EL (cell line): ENCODE measurements at places on chromosomes 5 and 9.
A peak's percentile ranks its signal among the peaks of the same experiment; 100 is the strongest.

- DNase-seq: no peak
Observed at GRCh38 chr9:68844157-68844556, 139.1 kb downstream of the PIP5K1B start.

- DNase-seq: no peak
Observed at GRCh38 chr9:35748242-35748857, 678 bp downstream of the GBA2 start.

- no peak for DNase-seq
Observed at GRCh38 chr5:3214838-3215374, 380.7 kb upstream of the IRX1 start.

GRCh38 chr5:57417971-57418370, 64.6 kb downstream of the ACTBL2 start:
- DNase-seq: no peak

DNA sequence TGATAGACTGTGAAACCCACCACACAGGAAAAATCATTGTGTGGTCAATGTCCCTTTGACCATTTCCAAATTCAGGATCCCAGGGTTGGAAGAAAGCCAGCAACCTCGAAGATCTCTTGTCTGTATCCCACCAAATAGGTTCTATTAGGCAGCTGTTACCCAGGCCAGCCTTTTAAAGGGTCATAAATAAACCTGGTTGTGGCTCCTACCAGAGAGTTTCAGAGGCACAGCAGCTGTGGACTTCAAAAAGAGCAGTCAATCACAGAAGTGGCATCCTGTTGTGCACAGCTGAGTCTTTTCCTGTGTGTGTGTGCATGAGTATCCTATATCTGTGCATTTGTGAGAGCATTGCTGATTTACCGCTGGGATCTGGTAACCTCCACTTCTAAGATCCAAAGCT, 23.7 kb upstream of the OR2S2 start:
- no peak for DNase-seq

DNA sequence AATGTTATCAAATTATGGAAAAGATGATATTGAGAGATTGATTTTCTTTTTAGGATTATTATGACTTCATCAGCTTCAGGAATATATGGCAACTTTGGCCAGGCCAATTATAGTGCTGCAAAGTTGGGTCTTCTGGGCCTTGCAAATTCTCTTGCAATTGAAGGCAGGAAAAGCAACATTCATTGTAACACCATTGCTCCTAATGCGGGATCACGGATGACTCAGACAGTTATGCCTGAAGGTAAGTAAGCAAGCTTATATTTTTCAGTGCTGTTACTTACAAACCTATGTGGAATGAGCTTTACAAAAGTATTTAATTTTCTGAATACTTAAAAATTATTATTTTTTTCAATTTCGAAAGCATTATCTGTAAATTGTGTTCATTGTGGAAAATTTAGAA, 26.5 kb downstream of the HSD17B4 start:
- peak; percentile 10 for DNase-seq

DNA sequence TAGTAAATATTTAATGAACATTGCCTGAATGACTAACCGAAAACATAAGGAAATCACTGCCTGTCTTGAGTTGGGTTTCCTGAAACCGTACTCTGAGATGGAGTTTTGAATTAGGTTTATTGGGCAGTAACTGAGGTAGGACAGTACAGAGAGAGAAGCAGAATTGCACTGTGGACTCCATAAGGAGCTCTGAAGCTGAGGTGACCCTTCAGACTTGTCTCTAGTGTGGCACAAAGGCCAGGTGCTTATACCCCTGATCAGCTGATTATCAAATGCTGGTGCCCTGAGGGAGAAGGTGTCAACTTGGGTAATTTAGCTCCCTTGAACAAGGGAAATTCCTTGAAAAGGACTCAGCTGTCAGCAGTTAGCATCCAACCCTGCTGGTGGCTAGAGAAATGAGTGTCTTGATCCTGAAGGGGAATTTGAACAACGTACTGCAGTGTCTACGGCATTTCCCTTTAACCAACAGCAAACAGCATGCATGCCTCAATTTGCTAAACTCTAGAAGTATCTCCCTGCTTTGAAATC, 135.0 kb upstream of the SMARCA2 start:
- DNase-seq: no peak

DNA sequence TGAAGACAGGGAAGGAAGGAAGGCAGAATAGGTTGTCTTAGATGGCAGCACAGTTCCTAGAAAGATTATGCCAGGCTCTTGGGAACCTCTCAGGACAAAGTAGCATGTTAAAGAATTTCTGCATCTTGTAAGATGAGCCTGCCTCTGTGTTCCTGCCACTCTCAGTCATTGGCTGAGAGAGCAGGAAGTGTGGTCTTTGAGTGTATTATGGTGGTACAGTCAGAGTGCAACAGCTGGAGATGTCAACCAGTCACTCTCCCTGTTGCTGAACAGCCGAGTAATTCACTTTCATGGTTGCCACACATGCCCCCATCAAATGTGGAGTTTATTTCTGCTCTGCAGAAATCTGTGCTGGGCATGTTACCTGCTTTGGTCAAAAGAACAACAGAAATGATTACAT, 659.6 kb upstream of the RIOK2 start:
- no peak for DNase-seq

GRCh38 chr9:15553528-15553898, 670 bp downstream of the CCDC171 start:
- DNase-seq: no peak

- DNase-seq: no peak
Observed at GRCh38 chr5:3226196-3226920, 369.3 kb upstream of the IRX1 start.

DNA sequence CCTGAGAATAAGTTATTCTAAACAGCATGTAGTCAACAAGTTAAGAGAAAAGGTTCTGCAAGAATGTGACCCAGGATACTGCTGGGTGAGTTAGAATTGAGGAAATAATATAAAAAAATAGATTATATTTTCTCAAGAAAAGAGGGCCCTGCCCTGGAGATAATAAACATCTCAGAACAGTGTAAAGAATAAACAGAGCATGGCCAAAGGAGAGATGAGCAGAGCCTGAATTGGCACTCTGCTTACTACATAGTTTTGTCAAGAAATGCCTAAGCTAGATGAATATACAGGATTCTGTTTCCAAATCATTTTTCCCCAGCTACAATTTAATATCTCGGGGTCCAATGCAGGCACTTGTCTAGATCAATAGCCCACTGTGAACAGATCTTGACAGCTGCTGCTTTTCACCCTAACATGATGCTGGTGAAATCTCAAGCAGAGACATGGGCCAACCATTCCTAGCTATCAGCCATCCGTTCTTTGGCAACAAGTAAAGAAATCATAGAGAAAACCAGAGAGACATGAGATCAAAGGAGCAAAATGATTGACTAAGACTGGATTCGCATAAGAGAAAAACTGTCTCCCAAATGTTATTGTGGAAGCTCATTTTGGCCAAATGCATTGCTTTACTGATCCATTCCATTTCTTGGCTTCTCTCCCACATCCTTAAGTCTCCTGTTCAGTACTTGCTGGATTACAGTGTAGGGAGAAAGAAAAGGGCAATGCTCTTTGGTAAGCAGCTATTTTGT, 173.2 kb downstream of the PRELID2 start:
- no peak for DNase-seq

GRCh38 chr9:133622555-133622954, 13.4 kb upstream of the FAM163B start:
- no peak for DNase-seq

- no peak for DNase-seq
Observed at GRCh38 chr5:133123297-133123696, 71.5 kb downstream of the HSPA4 start.

- no peak for DNase-seq
Observed at GRCh38 chr9:121700832-121701419, 49.5 kb downstream of the DAB2IP start.

- DNase-seq: no peak
Observed at GRCh38 chr5:103503066-103503465, 59.5 kb downstream of the NUDT12 start.

- DNase-seq: peak; percentile 9
Observed at GRCh38 chr5:91712718-91713117, 329.6 kb upstream of the ARRDC3 start.

DNA sequence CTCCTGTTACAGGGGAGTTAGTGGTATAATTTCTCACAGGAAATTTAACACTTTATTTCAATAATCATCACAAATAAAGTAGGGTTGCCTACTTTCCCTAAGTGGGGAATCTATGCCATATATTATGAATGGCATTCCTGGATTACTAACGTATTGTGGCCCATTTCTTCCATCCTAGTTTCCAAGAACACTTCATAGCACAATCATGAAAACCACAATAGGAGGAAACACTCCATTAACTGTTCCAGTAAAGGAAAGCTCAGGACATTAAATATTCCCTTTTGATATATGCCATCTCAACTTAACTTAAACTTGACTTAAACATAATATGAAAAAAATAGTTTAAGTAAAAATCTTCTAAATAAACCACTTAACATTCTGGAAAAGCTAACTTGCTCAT, 2.1 kb downstream of the CPLANE1 start:
- DNase-seq: no peak

- no peak for DNase-seq
Observed at GRCh38 chr5:30607301-30607894, 586.1 kb upstream of the CDH6 start.

- no peak for DNase-seq
Observed at GRCh38 chr9:134772331-134772730, 108.3 kb upstream of the FCN2 start.

GRCh38 chr5:137575847-137576246, 76.7 kb upstream of the SPOCK1 start:
- peak; percentile 94 for DNase-seq

GRCh38 chr9:76716085-76716672, 48.1 kb upstream of the PCA3 start:
- peak; percentile 26 for DNase-seq

DNA sequence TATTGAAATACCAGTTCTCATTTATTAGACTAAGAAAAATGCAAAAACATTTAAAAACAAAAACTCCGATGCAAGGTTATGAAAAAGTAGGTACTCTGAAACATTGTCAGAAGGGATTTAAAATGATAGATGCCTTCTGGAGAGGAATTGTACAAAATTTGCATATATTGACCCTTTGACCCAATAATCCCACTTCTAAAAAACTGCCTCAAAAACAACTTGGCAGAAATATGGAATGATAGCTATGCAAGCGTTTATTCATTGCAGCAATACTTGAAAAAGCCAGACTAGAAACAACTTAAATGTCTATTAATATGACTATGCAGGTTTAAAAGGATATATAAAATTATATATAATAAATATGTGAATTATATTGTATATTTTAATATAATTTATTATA, 118.4 kb downstream of the PLK2 start:
- no peak for DNase-seq

DNA sequence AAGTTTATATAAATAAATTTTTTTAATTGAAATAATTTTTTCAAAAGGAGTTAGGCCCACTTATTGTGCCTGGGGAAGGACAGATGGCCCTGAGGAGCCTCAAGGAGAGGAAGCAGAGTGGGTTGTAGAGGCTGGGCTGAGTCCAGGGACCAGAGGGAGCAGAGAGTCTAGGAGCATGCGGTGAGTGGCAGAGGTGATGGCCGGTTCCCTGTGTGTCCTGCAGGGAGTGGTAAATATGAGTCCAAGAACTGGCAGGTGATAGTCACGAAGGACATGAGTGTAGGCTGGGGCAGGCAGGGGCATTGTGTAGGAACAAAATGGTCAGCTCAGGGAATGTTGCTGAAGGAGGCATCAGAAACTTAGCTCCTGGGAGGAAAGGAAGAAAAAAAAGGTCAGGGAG, 8.3 kb upstream of the BTNL9 start:
- no peak for DNase-seq

- no peak for DNase-seq
Observed at GRCh38 chr9:114093031-114093471, 6.0 kb downstream of the KIF12 start.

- DNase-seq: no peak
Observed at GRCh38 chr5:115556276-115556675, 11.7 kb upstream of the FEM1C start.

GRCh38 chr9:83456226-83456625, 82.0 kb downstream of the FRMD3 start:
- no peak for DNase-seq
